ENCODE measurements at places on chromosomes 4 and X.

DNA sequence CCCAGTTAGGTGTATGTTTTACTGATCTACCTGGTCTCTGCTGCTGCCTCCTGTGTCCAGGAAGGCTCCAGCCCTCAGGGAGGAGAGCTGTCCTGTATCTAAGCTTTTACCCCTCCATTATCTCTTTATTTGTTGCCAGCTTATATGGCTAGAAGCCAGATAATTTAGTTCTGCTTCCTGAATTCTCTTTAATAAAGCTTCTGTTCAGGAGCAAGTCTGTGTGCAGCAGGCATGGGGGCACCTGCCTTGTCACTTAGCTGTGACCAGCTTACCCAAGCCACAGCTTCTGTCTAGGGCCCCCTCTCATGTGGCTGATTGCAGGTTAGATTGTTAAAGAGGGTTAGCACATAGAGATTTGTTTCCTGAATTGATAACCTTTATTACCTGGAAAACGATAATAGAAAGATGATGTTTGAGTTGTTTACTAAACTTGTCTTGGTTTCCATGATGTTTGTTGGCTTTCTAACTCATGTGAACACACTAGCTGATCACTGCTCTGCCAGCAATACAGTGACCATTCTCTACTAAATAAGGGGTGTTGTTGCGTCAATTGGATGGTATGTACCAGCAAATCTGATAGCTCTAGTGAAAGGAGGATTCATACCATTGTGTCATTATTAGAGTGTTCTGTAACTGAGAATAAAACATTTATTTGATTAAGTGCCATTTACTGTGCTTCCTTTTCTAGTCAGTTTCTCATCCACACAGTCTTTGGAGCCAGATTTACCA lies 189.8 kb upstream of the ANK2 start:
- DNase-seq = no peak

DNA sequence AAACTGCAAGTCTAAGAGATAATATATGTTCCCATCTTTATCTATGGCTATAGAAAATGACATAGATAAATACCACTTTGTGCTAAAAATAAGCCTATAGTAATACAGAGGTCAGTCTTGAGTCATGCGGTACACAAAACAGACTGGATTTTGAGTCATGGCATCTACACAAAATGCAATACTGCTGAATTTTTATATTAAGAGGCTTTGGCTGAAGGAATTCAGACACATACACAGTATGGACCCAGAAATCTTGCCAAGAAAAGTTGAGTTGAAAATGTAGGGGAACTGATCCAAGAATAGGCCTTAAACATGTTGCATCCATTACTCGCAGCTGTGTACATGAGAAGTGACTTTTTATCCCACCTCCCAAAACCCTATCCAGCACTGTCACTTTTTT lies 184.4 kb downstream of the TENM3 start:
- DNase-seq = no peak

DNA sequence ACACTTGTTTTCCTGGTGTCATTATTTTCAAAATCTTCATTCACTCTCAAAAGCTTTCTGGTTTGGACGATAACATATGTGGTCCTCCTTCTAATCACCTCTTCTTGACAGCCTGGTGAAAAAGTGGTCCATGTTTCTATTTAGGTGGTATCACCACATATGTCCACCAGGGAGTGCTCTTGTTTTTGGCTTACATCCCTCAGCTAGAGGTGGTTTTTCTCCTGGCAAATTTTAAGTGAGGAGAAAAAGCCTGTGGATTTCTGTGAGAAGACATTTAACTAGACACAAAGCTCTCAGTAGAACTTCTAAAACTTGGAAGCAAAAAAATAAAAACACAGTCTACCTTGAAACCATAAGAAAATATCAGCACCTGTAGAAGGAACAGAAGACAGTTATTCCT lies 58.0 kb upstream of the FRMPD4 start:
- DNase-seq = no peak

- no peak for DNase-seq
Observed at GRCh38 chr4:2047781-2048581, 11.1 kb upstream of the NAT8L start.

DNA sequence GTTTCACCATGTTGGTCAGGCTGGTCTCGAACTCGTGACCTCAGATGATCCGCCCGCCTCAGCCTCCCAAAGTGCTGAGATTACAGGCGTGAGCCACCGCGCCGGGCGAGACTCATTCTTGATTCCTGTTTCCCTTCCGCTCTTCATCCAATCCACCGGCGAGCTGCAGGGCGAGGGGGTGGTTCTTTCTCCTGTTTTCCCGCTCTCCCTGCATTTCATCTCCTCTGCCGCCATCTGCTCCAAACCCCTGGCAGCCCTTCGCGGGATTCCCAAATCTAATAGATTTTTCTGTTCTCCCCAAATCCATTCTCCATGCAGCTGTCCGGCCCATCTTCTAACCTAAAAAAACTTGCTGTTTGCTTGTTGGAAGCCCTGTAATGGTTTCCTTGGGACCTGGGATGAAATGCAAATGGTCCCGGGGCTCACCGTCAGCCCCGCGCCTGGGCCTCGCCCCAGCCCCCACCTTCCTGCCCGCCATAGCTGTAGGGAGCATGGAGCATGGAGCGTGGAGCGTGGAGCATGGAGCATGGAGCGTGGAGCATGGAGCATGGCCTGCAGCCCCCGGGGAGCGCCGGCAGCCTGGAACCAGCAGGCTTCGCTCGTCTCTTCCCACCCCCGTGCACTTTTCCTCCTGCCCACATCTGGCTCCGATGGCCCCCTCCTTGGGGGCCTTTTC lies 1.1 kb downstream of the ZFP42 start:
- no peak for DNase-seq

DNA sequence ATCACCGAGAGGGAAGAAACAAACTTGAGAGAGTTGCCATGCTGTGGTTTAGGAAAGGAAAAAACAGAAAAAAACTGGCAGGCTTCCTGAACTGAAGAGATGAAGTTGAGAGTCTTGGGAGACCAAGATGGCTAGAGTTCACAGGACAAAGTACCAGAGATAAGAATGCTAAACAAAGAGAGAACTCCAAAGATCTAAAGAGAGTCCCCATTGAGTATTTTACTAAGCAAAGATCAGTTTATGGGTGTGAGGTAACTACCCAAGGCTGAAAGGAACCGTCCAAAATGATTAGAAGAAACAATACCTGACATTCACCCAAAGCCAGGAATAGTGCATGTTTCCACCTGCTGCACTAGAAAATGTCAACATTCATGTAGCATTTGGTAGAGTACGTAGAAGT lies 21.8 kb upstream of the COX7B2 start:
- DNase-seq = no peak

- no peak for DNase-seq
Observed at GRCh38 chr4:107856901-107857300, 32.2 kb downstream of the SGMS2 start.

- DNase-seq = no peak
Observed at GRCh38 chrX:6667048-6667768, 132.3 kb upstream of the VCX3A start.

GRCh38 chr4:87092389-87093141 lies 127.9 kb downstream of the KLHL8 start:
- no peak for DNase-seq

GRCh38 chr4:158912806-158913205 lies 144.0 kb downstream of the FNIP2 start:
- DNase-seq = no peak

DNA sequence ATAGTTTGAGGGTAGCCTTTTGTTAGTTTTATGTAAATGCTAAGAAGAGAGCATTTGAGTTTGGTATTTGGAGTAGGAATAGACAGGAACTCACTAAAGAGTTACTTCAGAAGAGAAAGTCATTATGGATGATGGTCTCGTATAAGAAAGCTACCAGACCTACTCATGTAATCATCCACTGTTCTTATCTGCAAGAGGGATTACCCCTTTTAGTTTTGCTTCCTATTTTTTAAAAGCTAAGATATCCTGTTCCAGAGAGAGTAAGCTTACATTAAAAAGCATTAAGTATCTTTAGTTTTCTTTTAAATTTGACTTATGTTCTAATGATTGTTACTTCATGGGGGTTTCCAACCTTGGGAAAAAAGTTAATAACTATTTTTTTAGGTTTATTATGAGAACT lies 12.5 kb upstream of the ART3 start:
- no peak for DNase-seq

DNA sequence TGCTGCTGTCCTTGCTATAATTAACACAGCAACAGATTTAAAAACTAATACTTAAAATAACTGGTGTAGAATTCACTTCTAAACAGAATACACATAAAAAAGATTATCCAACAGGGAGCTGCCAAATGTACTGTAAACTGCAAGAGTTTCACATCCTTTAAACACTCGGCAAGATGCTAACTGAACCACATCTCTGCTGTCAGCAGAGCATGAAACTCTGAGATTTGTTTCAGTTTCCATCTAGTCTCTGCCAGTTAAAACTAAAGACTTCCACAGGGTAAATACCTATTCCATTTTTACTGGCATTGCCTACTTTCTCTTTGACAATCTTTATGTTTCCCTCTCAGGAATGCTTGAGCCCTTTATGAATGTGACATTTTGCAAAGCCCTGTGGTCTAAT lies 127.7 kb downstream of the SLC7A11 start:
- no peak for DNase-seq

DNA sequence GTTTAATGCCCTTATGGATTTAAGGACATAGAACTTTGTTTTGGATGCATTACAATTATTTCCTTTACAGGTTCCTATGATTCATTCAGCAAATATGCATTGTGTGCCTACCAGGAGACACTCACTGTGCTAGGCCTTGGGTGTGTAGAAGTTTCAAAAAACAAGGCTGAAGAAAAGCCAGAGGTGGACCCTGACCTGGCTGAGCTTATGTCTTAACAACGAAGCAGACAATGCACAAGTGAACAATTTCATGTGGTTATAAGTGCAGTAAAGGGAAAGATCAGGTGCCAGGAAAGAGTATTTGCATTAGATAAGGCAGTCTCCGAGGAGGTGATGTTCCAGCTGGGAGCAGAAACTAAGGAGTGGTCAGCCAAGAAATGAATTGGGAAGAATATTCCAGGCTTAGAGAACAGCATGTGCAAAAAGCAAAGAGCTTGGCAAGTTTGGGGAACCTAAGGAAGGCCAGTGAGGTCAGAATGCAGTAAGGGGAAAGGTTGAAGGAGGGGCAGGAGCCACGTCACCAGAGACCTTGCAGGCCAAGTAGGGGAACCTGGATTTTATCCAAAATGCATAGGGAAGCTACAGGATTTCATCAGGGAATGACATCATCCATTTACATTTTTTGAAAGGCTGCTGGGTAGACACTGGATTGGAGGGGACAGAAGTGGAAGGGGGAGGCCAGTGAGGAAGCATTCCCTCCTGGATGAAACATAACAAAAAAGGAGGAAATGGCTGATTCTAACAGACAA lies 193.6 kb downstream of the SOWAHB start:
- DNase-seq = no peak
